Immature natural killer cell (primary cell): ENCODE measurements at places on chromosomes 4 and X. TPM values are rescaled to one million over a fixed set of nuclear protein-coding genes. Genes with fewer than 3 reads are reported as not detected.

DNA sequence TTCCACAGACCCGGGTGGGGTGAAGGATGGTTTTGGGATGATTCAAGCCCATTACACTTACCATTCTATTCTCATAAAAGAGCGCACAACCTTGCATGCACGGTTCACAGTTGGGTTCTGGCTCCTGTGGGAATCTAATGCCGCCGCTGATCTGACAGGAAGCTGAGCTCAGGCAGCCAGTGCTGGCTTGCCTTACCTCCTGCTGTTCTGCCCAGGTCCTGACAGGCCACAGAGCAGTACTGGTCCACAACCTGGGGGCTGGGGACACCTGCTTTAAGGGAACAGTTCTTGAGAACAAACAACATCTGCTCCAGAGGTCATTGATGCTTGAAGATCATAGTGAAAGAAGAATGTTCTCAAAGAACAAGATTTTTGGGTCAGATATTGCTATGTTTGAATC lies 8.0 kb upstream of the HS3ST1 start:
- no peaks in the 10 kb centered on the region for H3K27me3 ChIP-seq
- H3K36me3 ChIP-seq: no peaks in the 10 kb centered on the region
- no peak for DNase-seq
- no peak overlapping the region for H3K27ac ChIP-seq
- H3K4me3 ChIP-seq: no peak overlapping the region

GRCh38 chr4:24831637-24832036 lies 36.3 kb downstream of the SOD3 start:
- no peak overlapping the region for H3K4me3 ChIP-seq
- no peaks in the 10 kb centered on the region for H3K4me1 ChIP-seq
- no peaks in the 10 kb centered on the region for H3K36me3 ChIP-seq
- peaks cover 2% of the 10 kb centered on the region for H3K27me3 ChIP-seq
- H3K27ac ChIP-seq: no peak overlapping the region

DNA sequence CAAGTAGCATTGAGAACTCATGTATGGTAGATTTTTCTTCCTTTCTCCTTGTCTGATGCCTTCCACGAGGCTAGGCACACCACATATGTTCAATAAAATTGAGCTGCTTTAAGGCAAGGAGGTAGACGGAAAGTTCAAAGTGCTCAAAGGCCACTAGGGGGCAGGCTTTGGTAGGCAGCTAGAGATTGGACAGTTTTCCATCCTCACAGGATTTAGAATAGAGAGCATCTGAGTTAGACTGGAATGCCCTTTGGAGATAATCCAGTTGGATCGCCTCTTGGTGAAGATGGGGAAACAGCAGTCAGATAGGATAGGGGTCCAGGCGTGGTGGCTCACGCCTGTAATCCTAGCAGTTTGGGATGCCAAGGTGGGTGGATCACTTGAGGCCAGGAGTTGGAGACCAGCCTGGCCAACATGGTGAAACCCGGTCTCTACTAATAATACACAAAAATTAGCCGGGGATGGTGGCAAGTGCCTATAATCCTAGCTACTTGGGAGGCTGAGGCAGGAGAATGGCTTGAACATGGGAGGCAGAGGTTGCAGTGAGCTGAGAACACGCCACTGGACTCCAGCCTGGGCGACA lies 30.4 kb downstream of the ELF4 start:
- peak; percentile 58 for DNase-seq
- peak overlapping the region; percentile 84 for H3K27ac ChIP-seq
- peaks cover 5% of the 10 kb centered on the region for H3K36me3 ChIP-seq

- H3K4me3 ChIP-seq: peak overlapping the region; percentile 96
- H3K4me1 ChIP-seq: peaks cover 39% of the 10 kb centered on the region
- no peaks in the 10 kb centered on the region for H3K36me3 ChIP-seq
- peaks cover 3% of the 10 kb centered on the region for H3K27me3 ChIP-seq
- DNase-seq: no peak
- H3K27ac ChIP-seq: peak overlapping the region; percentile 84
Observed at GRCh38 chr4:48270951-48271473, 1.4 kb upstream of the TEC start.

GRCh38 chr4:5753766-5754528 lies 42.9 kb downstream of the EVC start:
- no peak overlapping the region for H3K27ac ChIP-seq
- no peak overlapping the region for H3K4me3 ChIP-seq
- peaks cover 2% of the 10 kb centered on the region for H3K27me3 ChIP-seq

The PAGE4 gene
- not detected for polyA plus RNA-seq

The GLRA3 gene
- not detected for polyA plus RNA-seq

DNA sequence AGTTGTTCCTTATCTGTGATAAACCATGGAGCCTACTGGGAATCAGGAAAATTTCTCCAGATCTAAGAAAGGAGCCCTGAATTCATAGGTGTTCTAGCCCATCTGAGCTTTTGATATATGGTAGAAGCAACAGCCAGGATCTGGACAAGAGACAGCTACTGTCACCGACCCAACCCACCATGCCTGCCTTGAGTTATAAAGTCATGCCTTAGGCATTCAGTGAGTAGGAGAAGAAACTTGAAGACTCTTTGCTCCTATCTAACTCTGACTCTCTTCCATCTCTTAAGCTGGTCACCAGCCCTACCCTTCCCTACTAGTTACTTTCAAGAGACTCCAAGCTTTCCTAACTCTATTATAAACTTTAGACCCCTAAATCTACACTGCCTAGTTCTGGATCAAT lies 83.9 kb upstream of the FAM9B start:
- peaks cover 8% of the 10 kb centered on the region for H3K27me3 ChIP-seq
- DNase-seq: no peak
- H3K36me3 ChIP-seq: peaks cover 3% of the 10 kb centered on the region
- no peak overlapping the region for H3K27ac ChIP-seq

DNA sequence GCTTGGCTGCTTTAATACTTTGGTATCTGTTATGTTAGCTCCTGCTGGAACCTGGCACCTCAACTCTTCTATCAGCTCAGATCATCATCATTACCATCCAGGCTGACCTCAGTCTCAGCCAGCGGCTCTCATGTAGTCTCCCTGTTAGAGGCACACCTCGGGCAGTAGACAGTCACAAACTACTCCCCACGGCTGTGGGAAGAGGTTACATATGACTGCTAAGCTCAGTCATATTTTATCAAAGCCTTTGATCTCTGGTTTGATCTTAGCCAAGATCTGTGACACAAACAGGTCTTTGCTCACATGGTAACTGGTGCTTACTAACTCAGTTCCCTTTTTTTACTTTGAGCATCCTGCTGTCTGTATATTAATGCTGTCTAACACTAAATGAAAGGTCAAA lies 384.9 kb downstream of the CENPC start:
- H3K27ac ChIP-seq: no peak overlapping the region
- no peaks in the 10 kb centered on the region for H3K4me1 ChIP-seq
- H3K36me3 ChIP-seq: no peaks in the 10 kb centered on the region
- no peak overlapping the region for H3K4me3 ChIP-seq
- no peak for DNase-seq

The NLRP2B gene
- not detected for polyA plus RNA-seq

DNA sequence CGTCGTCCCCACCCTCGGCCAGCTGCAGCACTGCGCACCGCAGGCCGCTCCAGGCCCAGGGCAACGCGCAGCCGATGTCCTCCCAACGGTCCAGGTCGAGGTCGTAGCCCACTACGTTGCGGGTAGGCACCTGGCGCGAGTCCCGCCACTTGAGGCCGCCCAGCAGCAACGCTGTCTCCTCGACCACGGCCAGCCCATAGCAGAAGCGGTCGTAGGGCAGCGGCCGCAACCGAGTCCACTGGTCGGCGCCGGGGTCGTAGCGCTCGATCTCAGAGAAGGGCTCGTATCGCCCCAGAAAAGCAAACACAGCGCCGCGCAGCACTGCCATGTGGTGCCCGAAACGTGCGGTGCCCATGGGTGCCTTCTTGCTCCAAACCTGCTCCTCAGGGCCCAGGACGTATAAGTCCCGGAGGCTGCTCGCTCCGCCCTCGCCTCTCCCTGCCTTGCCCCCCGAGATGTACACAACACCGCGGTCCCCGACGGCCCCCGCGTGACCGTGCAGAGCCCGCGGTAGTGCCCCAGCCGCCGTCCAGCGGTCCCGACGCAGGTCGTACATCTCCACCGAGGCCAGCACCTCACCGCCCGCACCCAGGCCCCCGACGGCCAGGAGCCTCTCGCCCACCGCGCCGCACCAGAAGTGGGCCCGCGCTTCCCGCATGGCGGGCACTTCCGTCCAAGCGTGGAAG lies 2.1 kb downstream of the KLHL34 start:
- no peak overlapping the region for H3K27ac ChIP-seq
- H3K27me3 ChIP-seq: peaks cover 1% of the 10 kb centered on the region
- no peaks in the 10 kb centered on the region for H3K4me1 ChIP-seq
- DNase-seq: no peak
- no peak overlapping the region for H3K4me3 ChIP-seq

DNA sequence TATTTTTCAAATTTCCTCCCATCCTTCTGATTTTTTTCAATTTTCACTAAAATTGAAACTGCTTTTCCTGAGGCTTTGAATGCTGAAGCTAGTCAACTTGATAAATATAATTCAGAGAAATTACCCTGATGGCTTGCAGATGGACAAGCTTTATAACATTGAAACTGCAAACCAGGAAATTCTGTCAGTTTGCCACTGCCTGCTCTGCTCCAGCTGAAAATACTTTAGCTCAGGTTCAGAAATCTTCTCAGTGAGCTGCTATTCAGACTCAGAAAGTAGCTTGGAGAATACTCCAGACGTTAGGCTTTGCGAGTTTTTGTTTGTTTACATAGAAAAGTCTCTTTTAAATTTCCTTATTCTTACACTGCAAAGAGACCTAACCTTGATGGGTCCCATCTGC lies 1574.7 kb downstream of the STIM2 start:
- H3K27ac ChIP-seq: no peak overlapping the region
- no peaks in the 10 kb centered on the region for H3K4me1 ChIP-seq

GRCh38 chrX:2578864-2579263 lies 78.1 kb upstream of the DHRSX start:
- H3K27me3 ChIP-seq: peaks cover 9% of the 10 kb centered on the region
- H3K36me3 ChIP-seq: no peaks in the 10 kb centered on the region
- H3K4me1 ChIP-seq: no peaks in the 10 kb centered on the region
- DNase-seq: no peak
- H3K4me3 ChIP-seq: no peak overlapping the region

DNA sequence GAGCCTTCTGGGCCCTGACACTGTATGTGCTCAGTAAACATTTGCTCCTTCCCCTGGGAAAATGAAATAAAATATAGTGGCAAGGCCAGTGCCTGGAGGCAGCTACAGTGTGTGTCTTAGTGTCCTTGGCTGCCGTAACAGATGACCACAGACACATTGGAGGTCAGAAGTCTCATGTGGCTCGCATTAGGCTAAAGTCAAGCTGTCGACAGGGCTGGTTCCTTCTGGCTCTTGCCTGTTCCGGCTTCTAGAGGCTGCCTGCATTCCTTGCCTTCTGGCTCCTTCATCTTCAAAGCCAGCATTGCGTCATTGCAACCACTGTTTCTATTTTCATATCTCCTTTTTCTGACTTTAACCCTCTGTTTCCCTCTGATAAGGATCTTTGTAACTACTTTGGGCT lies 83.6 kb upstream of the STX18 start:
- H3K36me3 ChIP-seq: no peaks in the 10 kb centered on the region
- H3K27ac ChIP-seq: no peak overlapping the region
- H3K4me1 ChIP-seq: no peaks in the 10 kb centered on the region
- H3K27me3 ChIP-seq: no peaks in the 10 kb centered on the region
- no peak overlapping the region for H3K4me3 ChIP-seq
- no peak for DNase-seq

DNA sequence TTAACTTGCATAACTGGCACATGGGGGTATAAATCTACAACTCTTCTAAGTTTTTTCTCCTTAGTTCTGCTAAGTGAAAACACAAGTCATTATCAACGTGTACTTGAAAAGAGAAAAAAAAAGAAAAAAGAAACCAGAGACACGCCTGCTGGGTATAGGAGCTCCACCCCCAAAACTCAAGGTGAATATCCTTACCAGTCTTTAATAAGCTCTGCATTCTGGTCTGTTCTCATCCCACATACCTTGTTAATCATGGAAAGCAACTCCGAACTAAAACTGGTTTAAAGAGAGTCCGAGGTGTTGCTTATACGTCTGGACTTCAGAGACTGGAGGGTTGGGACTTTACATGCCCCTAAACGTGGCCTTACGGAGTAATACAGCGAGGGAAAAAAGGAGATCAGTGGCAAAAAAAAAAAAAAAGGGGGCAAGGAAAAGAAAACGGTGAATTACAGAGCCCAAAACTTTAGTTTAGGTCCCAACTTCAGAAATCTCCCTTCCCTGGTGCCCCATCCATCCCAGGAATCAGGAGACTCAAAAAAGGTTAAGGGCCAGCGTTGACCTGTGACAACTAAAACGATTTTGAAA lies 1.0 kb downstream of the PGRMC2 start:
- DNase-seq: peak; percentile 25
- H3K27me3 ChIP-seq: peaks cover 16% of the 10 kb centered on the region
- peak overlapping the region; percentile 88 for H3K27ac ChIP-seq
- no peaks in the 10 kb centered on the region for H3K36me3 ChIP-seq
- peak overlapping the region; percentile 89 for H3K4me3 ChIP-seq

The TMPRSS11D gene
- not detected for polyA plus RNA-seq

The GABRB1 gene
- polyA plus RNA-seq: not detected
